ENCODE measurements at places on chromosomes 5 and 9. TPM values are rescaled to one million over a fixed set of nuclear protein-coding genes. Genes with fewer than 3 reads are reported as not detected.
A peak's percentile ranks its signal among the peaks of the same experiment; 100 is the strongest.

GRCh38 chr5:68033029-68033428, 182.5 kb upstream of the PIK3R1 start:
- DNase-seq: no peak

- DNase-seq: no peak
Measured at GRCh38 chr5:139638736-139639618, 9.2 kb upstream of the CXXC5 start.

- DNase-seq: no peak
Measured at GRCh38 chr9:20271096-20271495, 351.2 kb downstream of the MLLT3 start.

- no peak for DNase-seq
Measured at GRCh38 chr5:10936081-10936855, 175.2 kb upstream of the DAP start.

GRCh38 chr5:124180875-124181461, 565.5 kb downstream of the ZNF608 start:
- no peak for DNase-seq

DNA sequence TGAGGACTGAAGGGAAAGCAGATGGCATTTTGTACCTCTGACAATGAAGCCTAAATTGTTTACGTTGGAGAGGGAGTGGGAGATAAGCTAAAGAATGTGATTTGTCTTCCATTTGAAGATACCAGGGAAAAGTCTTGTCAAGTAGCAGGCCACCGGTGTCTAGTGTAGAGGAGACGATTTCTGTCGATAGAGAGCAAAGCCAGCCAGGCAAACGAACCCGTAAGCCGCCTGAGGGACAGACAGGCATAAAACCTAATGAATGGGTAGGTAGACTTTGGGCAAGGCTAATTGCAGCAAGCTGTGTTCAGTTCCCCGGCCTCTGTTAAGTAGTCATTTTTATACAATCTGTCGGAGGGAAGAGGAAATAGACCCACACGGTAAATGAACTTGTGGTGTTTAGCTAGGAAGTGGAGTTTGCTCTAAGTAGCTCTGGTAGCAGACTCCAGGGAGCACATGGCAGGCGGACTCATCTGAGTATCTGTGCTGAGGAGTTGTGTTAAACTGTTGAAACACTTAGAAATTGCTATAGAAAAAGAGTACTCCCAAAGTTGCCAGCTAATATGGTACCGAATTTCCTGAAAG, 28.8 kb downstream of the SMARCA2 start:
- DNase-seq: no peak

DNA sequence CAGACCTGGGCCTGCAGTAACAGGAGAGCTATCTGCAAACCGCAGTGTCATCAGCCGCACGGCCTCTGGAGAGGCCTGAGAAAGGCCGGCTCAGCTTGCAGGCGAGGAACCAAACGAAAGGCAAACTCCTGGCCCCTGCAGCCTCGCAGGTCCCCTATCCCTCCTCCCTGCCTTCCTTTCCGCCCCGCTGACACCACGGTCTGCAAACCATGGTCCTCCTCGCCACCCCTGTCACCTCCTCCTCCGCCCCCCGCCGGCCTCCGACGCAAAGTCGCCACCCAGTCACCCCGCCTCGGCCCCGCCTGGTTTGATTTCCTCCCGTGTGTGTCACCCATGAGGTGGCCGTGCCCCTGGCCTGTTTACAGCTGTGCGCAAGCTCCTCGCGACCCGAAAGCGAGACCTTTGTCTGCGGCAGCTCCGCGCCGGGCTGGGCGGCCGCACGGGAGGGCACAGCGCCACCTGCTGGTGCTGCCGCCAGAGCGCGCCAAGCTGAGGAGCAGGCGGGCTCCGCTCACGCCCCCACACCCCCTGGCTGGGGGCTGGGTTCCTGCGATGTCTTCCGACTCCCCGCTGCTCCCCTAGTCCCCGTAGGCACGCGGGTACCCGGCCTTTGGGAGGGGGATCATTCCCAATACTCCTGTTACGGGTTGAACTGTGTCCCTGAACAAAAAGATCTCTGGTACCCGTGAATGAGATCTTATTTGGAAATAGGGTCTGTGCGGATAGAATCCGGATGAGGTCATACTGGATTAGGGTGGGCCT, 19.4 kb downstream of the GBGT1 start:
- DNase-seq: peak; percentile 88

- no peak for DNase-seq
Measured at GRCh38 chr5:6900247-6901227, 187.3 kb downstream of the TENT4A start.

DNA sequence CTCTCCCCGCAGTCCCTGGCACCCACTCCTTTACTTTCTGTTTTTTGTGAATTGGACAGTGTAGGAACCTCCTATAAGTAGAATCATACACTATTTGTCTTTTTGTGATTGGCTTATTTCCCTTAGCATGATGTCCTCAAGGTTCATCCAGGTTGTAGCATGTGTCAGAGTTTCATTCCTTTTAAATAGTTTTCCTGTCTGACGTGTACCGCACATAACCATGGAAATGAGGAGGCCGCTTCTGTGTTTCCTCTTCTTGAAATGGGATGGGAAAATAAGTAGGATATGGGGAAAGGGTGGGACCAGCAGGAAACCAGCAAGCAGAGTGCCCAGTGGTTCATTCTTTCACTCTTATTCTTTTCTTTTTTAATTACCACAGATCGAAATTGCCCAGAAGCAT, 72.6 kb upstream of the ENTREP1 start:
- no peak for DNase-seq

DNA sequence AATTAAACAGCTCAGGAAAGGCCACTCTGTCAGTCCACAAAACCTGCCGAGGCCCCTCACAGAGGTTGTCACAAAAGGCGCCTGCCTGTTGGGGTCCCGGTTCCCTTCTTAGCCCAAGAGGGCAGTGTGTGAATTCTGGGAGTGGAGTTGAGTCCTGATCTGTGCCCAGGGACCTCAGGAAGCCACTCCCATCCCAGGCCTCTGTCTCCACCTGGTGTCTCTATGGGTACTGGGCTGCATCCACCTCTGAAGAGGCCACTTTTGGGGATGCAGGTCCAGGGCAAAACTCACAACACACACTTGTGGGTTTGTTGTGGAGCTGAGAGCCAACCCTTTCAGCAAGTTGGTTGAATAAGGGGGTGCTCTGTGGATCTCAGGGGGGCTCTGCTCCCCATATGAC, 74.3 kb upstream of the STXBP1 start:
- DNase-seq: no peak

- DNase-seq: no peak
Measured at GRCh38 chr5:101534491-101535110, 631.5 kb upstream of the ST8SIA4 start.

GRCh38 chr5:170307575-170308465, 10.2 kb upstream of the LCP2 start:
- DNase-seq: no peak

- no peak for DNase-seq
Measured at GRCh38 chr5:28809811-28810750, 1771.7 kb upstream of the CDH9 start.

DNA sequence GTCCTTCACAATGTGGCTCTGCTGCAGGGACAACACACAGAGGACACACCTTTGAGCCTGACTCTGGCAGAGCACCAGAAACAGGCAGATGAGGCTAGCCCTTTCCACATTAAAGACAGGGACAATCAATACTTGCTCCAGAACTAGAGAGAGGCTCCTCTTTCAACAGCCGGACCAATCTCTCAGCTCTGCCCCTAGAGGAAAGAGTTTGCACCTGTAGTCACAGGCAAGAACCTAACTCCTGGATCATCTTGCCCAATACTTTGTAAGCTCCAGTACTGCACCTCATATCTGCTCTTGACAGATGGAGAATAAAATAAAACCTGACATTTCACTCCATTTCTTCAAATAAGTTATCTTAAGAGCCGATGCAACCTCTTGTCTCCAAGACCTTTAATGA, 52.1 kb downstream of the EPB41L4A start:
- no peak for DNase-seq

GRCh38 chr9:5430912-5431311, 6.8 kb downstream of the PLGRKT start:
- DNase-seq: no peak

DNA sequence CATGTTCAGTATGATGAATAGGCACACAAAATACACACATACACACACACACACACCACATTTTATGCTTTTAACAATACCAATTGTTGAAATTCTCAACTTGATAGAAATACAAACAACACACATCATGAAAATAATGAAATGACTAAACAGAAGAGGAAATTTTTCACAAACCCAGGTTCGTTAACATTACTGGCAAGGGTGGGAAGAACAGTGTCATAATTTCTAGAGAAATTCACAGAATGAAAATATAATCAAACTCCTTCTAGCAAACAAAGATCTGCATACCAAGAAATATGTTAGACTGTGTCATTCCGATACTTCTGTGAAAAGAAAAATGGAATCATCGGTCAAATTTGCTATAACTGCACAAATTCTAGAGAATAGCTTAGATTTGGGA, 41.9 kb downstream of the ST8SIA4 start:
- DNase-seq: no peak

DNA sequence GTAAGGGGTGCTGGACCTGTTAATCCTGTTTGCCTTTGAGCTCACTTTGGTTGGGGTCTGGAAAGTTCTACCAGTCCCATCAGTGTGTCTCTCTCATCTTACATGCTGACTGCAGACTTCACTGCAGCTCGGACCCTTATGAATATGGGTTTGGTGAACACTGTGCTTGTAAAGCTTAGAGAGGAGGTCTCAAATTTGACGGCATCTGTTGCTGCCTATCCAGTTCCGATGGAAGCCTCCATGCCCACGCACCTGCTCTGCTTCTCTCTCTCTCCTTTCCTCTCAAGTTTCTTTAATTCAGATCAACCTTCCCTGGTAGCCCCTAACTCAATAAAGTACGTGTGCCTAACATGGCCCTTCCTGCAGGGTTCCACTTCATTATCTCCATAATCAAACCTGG, 217.9 kb downstream of the HSPA4 start:
- no peak for DNase-seq

DNA sequence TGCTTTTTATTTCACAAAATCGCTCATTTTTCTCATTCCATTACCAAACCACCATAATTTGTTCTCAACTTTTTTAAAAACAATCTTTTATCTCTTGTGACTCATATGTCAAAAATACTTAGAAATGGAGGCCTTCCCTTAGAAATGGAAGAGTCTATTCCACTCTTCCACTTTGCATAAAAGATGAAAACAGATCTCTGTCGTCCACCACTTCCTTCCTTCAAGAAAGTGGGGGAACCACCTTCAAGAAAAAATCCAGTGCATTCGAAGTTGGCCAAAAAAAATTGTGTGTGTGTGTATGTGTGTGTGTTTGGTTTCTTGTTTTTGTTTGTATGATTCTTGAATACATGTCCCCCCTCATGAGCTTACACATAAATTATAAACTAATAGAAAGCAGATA, 628.8 kb upstream of the DMAC1 start:
- DNase-seq: no peak

- DNase-seq: no peak
Measured at GRCh38 chr5:174344335-174344734, 298.8 kb downstream of the NSG2 start.

- no peak for DNase-seq
Measured at GRCh38 chr5:61401726-61402125, 69.7 kb downstream of the ZSWIM6 start.

- DNase-seq: no peak
Measured at GRCh38 chr5:172365948-172366608, 82.5 kb upstream of the UBTD2 start.

- no peak for DNase-seq
Measured at GRCh38 chr9:137318602-137319001, 16.5 kb upstream of the NRARP start.

DNA sequence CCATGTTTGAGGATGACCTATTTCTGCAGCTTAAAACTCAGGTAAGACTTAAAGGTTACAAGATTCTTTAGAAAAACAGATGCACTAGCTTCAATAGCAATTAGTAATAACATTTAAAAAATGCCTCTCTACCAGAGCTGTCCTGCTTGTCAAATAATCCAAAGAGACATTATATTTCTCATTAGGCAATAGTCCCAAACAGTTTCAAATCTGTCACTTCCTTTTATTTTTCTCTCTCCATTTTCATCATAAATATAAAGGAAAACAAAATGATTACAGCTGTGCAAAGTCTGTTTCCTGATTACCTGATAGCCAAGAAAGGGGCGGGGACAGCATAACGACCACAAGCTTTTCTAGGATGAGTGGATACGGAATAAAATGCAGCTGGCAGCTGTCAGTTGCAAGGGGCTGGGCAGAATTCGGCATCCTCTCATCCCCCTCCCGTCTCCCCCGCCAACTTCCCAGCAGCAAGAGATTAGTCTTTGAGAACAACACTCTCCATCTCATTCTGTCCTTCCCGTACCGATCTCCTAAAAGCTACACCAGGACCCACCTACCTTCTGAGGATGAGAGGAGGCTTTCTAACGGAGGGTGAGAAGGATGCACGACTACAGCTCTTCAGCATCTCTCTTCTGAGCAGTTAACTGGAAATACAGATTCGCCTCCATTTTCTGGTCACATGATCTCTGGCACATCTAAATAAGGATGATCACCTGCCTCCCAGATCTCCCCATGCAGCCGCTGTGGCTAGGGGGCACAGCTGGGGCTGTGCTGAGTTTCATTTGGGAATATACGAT, 72.5 kb upstream of the PCA3 start:
- no peak for DNase-seq

- no peak for DNase-seq
Measured at GRCh38 chr9:101727612-101728524, 10.6 kb downstream of the GRIN3A start.

DNA sequence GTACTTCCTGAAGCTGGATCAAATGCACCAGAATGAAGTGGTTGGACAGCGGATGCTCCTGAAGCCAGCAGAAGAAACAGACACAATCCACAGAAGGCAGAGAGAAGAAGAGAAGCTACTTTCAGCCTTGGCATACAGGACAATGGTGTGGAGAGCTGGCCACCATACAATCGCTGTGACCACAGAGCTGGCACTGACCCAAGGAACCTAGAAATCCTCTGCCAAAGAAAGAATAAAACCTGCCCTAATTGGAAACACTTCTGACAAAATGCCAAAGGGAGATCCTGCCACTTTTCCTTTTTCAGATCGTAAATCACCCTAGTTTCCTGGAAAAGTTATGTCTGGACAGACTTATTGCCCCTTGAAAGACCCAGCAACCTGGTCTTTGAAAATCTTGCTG, 77.8 kb downstream of the BAAT start:
- no peak for DNase-seq

Gene TRIM36
- total RNA-seq: 0.40 TPM

Gene LRRTM2
- 0.13 TPM for total RNA-seq

Gene EIF4EBP3
- total RNA-seq: 9.1 TPM

Gene SPINK7
- total RNA-seq: not detected

Gene RAB3C
- total RNA-seq: not detected

Gene CAMK4
- total RNA-seq: 163 TPM

Gene GALNT12
- 10.2 TPM for total RNA-seq

Gene PSMB7
- total RNA-seq: 77.5 TPM

Gene PRUNE2
- 0.40 TPM for total RNA-seq

Gene TNC
- total RNA-seq: not detected

Gene TMED7
- 53.7 TPM for total RNA-seq

Gene C5orf58
- total RNA-seq: not detected

Gene UQCRQ
- 112 TPM for total RNA-seq

Gene BSPRY
- 0.32 TPM for total RNA-seq

Gene ZBTB34
- total RNA-seq: 5.0 TPM

Gene ESM1
- total RNA-seq: not detected

Gene ST8SIA4
- 27.5 TPM for total RNA-seq

Gene BRD9
- total RNA-seq: 179 TPM

Gene CCL27
- total RNA-seq: not detected

Measured in T-helper 17 cell (primary cell).